ENCODE measurements at places on chromosomes 11 and 22.
A peak's percentile ranks its signal among the peaks of the same experiment; 100 is the strongest.

- no peak for DNase-seq
Measured at GRCh38 chr11:38416141-38416540, 1818.1 kb upstream of the RAG2 start.

- peak; percentile 88 for DNase-seq
Measured at GRCh38 chr11:19218786-19219460, 17.1 kb upstream of the CSRP3 start.

GRCh38 chr22:47408409-47408808 lies 646.0 kb downstream of the TBC1D22A start:
- no peak for DNase-seq

GRCh38 chr11:16469968-16470367 lies 113.6 kb upstream of the SOX6 start:
- DNase-seq = no peak

DNA sequence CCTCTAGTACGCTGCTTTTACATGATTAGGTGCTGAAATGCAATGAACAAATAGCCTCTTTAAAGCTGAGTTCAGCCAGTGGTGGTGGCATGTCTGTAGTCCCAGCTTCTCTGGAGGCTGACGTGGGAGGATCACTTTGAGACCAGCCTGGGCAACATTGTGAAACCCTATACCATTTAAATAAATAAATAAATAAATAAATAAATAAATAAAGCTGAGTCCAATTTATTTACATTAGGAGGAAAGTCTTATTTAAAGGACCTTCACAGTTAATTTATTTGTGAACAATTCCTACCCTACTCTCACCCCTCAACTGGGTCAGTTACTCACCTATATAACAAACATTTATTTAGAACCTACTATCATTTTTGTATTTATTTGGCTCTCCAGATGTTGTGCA lies 4.8 kb upstream of the CHRDL2 start:
- no peak for DNase-seq

GRCh38 chr22:49413146-49413545 lies 414.5 kb downstream of the BRD1 start:
- DNase-seq = no peak

- peak; percentile 18 for DNase-seq
Measured at GRCh38 chr22:22823131-22823810, 64.3 kb upstream of the IGLL5 start.

Data from DMS79 treated with DMSO at 0.1 percent for 48 hours (cell line).